ENCODE measurements at places on chromosomes 6 and 20.
A peak's percentile ranks its signal among the peaks of the same experiment; 100 is the strongest.

GRCh38 chr20:43915211-43916072 lies 790 bp downstream of the TOX2 start:
- DNase-seq = no peak

DNA sequence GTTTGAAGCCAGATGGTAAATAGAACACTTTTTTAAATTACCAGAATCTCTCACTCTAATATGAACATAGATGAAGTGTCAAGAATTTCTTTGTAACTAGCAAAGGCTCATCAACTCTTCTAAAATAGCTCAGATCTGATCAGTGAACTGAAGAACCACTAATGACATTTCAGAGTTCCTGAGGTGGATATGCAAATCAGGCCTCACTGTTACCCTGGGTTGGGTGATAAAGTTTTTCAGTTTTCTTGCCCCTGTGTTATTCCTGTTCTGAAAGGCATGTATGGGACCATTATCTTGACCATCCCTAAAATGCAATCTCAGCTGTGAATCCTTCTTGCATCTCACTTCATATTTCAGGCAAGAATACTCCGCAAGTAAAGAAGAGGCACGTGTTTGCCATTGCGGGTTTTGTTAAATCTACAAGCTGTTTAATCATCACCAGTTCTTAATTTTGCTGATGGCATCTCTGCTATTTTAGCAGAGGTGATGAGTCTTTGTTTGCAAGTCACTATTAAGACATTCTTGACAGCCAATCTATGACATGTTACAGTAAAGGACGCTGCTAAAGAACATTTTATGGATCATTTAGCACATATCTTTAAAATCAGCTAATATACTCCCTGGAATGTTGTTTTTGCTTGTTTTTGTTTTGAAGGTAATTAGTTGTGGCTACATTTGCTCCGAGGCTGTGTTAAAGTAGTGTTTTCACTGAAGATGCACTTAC lies 47.9 kb downstream of the KHDC1L start:
- DNase-seq = no peak

- no peak for DNase-seq
Observed at GRCh38 chr6:79034865-79035264, 43.2 kb downstream of the PHIP start.

- DNase-seq = no peak
Observed at GRCh38 chr20:22700367-22700766, 116.0 kb upstream of the FOXA2 start.

DNA sequence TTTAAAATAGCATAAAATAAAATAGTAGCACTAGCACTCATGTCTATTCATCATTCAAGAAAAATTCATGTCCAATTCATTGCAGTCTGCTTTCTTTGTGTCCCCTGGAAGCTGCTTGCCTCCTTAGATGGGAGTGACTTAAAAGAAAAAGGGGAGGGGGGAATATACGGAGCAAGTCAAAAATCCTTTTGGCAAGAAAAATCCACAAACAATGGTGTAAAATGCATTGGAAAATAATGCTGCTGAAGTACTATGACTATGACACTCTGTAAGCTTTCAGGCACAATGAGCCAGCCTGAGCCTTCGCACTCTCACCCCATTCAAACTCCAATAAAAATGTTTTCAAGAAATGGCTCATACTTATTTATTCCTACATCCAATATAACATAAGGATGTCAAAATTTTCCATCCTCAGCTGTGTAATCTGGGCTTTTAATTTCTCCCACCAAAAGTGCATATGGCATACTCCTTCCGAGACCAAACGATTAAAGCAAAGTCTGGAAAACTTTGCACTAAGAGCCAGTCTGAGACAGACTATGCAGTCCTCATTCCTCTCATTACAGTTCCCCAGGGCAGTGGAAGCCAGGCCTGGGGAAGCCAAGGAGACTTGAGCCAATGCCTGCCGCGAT lies 790 bp downstream of the NEDD9 start:
- DNase-seq = no peak

DNA sequence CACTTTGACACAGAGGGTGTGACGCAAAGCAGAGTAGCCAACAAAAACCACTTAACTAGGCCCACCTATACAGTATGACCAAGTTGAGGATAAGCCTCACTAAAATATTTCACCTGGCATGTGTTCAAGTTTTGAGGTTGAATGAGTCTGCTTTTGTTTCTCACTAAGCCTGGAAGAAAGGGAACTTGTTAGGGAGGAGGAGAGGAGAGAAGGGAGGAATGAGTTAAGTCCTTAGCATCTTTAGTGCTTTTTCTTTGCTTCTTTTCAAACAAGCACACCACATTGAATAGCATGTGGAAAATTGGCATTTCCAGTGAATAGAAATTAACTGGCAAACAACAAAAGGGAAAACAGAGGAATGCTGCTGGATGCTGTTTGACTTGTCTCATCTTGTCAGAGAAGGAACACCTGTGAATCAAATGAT lies 461.9 kb downstream of the GJA1 start:
- DNase-seq = no peak

GRCh38 chr20:23350904-23351838 lies 580 bp downstream of the NXT1 start:
- DNase-seq = peak; percentile 62

GRCh38 chr6:27775796-27776184 lies 136.4 kb downstream of the OR2B2 start:
- no peak for DNase-seq

DNA sequence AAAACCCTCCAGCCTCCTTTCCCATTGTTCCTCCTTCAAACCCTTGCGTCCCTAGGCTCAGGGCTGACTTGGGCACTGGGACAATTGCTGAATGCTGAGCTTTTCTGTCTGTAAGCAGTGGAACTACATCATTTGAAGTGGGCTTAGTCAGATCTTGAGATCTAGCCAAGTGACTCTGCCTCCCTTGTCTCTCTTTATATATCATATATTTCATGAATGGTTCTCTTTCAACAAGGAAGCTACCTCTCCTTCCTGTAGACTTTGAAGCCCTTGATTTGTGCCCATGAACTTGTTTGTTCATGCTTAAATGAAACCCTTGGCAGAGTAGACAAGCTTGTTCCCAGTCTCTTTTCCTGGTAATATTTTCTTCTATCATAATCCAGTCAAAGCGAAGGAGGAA lies 60.0 kb upstream of the KIF13A start:
- DNase-seq = no peak

- no peak for DNase-seq
Observed at GRCh38 chr6:156557251-156557910, 219.8 kb upstream of the ARID1B start.

- no peak for DNase-seq
Observed at GRCh38 chr6:165718491-165718891, 55.5 kb upstream of the PDE10A start.

- DNase-seq = peak; percentile 22
Observed at GRCh38 chr6:40774932-40775331, 187.8 kb upstream of the LRFN2 start.

GRCh38 chr20:50391444-50392137 lies 118.6 kb upstream of the PTPN1 start:
- DNase-seq = no peak

GRCh38 chr6:6907286-6907685 lies 200.5 kb upstream of the RREB1 start:
- DNase-seq = no peak

GRCh38 chr6:41200901-41201763 lies at the start of gene TREML2:
TSS of gene TREML2 (minus strand) at chr6:41201149. CDS start at chr6:41201008, 141 bp downstream.
- peak; percentile 66 for DNase-seq

GRCh38 chr6:38215651-38216311 lies 396.3 kb downstream of the ZFAND3 start:
- no peak for DNase-seq

All from Jurkat, Clone E6-1 (cell line).